ENCODE measurements at places on chromosomes 11 and 22.

GRCh38 chr11:7609015-7609414 is 64.3 kb downstream of the CYB5R2 start:
- DNase-seq: no peak

DNA sequence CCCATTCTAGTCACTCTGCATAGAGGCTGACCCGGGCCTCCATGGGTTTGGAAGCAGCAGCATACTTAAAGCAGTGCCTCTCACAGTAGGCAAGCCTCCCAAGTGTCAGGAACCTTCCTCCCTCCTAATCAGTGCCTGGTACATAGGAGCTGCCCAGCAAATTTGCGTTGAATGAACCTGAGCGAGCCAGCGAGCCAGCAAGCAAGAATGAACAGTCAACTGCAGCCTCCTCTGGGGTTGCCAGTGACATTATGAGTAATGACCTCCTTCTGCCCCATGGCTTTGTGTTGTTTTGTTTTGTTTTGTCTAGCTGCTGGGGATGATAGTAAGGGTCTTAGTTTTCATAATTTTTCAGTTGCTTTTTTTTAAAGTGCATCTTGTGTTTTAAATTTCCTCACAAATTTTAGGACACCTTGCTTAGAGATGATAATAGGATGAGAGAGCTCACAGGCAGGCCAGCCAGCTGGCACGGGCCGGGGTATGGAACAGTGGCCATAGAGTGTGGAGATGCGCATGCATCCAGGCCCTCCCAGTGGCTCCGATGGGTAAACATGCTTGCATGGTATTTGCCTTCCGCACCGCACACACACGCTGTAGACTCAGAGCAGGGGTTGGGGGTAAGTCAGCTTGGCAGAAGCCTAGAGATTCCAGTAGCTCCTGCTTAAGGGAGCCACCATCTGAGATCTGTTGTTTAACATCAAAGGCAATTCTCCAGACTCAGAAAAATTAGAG is 36.1 kb downstream of the TTC12 start:
- no peak for DNase-seq

DNA sequence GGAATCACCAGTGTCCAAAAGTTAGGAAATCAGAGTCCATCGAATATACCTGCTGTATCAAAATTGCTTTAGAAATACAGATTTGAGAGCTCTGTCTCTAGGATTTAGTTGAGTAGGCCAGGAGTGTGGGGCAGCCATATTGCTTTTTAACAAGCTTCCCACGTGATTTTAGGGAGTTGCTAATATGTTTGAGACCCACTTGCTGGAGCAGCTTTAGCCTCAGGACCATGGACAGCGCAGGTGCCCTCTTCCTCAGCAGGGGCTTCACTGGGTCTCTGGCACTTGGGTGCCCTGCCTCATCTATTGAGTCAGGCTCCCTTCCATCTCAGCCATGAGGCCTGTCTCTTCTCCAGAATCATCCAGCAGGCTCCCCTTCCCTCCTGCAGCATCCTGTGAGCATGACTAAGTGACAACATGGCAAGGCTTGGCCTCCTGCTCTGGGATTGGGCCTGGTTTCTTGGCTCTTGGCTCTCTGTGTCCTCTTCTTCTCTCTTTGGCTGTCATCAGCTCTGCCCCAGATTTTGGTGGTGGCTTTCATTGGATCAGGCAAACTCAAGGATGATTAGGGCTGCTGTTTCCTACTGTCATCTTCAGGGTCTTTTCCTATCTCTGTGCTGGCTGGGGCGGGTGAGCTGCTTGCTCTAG is 70.0 kb downstream of the SGSM1 start:
- peak; percentile 74 for DNase-seq

DNA sequence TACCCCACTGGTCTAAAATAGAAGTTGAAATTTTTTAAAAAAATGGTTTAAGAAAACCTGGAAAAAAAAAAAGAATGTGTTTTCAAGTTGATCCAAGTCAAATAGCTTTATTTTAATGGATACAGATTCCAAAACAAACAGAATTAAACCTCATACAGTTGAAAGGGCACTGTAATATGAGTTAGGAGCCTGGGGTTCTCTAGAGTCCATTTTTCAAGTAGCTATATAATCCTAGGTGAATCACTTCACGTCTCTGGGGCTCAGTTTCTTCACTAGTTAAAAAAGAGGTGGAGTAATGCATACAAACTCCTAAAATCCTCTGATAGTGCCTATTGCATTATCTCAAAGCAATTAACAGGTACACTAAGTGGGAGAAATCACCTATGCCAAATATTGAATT is 132.9 kb downstream of the BBOX1 start:
- DNase-seq: no peak

GRCh38 chr11:126743628-126744027 is 256.9 kb downstream of the KIRREL3 start:
- DNase-seq: no peak

GRCh38 chr11:63762654-63763495 is 5.7 kb downstream of the ZFTA start:
- no peak for DNase-seq

Data from Jurkat, Clone E6-1 (cell line).